ENCODE measurements at places on chromosomes 11 and 22.

- no peaks in the 10 kb centered on the region for H3K4me1 ChIP-seq
- H3K4me3 ChIP-seq: no peak overlapping the region
- no peaks in the 10 kb centered on the region for H3K36me3 ChIP-seq
- DNase-seq: peak; percentile 60
- H3K27ac ChIP-seq: no peak overlapping the region
Measured at GRCh38 chr22:35677460-35678187, 29.4 kb downstream of the APOL6 start.

DNA sequence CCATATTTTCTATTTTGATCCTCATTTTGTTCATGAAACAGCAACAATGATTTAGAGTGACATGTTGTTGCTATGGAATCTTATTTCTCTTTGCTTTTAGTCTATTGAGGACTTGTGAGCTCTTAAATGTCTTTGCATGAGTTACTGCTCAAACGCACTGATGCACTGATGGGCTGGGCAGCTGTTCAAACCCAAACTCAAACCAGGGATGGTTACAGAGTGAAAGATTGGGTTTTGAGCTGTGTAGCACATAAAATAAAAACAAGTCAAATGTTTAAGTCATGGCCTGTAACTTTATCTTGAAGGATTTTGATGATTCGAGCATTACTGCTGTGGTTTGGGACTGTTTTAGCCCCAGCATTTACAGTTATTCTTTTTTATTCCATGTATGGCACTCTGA is 20.1 kb upstream of the NCAM1 start:
- H3K4me1 ChIP-seq: no peaks in the 10 kb centered on the region
- no peak overlapping the region for H3K27ac ChIP-seq
- no peaks in the 10 kb centered on the region for H3K36me3 ChIP-seq

DNA sequence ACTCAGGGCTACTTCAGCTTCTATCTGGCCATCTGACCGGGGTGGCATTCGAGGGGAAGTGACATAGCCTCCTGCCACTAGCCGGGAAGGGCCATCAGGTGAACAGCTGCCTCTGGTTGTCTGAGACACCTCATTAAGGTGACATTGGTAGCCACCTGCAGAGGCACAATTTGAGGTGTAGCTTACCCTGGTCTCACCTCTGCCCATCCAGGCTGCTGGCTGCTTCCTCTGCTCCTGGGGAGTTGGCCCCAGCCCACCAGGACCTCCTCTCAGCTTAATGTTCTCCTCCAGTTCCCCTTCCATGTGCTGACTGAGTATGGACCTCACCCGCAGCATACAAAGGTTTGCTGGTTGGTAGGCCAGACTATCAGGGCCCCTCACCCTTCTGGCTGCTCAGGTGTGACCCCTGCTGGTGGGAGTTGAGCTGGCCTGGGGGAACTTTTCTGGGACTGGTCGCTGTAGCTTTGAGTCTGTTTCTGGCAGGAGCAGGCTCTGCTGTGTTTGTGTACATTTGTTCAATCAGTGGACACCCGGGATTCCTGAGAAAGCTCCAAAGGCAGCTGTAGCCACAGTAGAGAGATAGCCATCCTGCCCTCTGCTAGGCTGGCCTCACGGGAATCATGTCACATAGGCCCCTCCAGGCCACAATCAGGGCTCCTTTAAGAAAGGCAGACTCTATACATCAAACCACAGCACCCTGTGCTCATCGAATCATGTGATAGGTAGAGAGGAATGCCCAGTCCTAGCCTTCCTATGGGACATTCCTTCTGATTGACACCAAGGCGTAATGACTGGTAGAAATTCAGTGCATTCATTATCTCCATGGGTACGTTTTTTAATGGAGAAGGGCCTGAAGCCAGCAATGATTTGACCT is 295.1 kb upstream of the PLET1 start:
- no peaks in the 10 kb centered on the region for H3K27me3 ChIP-seq
- peak; percentile 60 for DNase-seq
- no peak overlapping the region for H3K27ac ChIP-seq
- H3K4me1 ChIP-seq: no peaks in the 10 kb centered on the region
- no peaks in the 10 kb centered on the region for H3K36me3 ChIP-seq
- no peak overlapping the region for H3K4me3 ChIP-seq

- H3K4me3 ChIP-seq: no peak overlapping the region
- DNase-seq: no peak
- no peaks in the 10 kb centered on the region for H3K4me1 ChIP-seq
- H3K27me3 ChIP-seq: no peaks in the 10 kb centered on the region
- no peaks in the 10 kb centered on the region for H3K36me3 ChIP-seq
Measured at GRCh38 chr22:37967637-37968451, 14.3 kb downstream of the POLR2F start.

GRCh38 chr11:39247570-39248137 is 2211.8 kb downstream of the LRRC4C start:
- no peaks in the 10 kb centered on the region for H3K36me3 ChIP-seq
- H3K4me3 ChIP-seq: no peak overlapping the region
- no peaks in the 10 kb centered on the region for H3K27me3 ChIP-seq
- H3K27ac ChIP-seq: no peak overlapping the region
- no peaks in the 10 kb centered on the region for H3K4me1 ChIP-seq
- DNase-seq: no peak

GRCh38 chr22:43731988-43732387 is 80.1 kb downstream of the EFCAB6 start:
- no peaks in the 10 kb centered on the region for H3K4me1 ChIP-seq
- DNase-seq: no peak
- H3K27me3 ChIP-seq: no peaks in the 10 kb centered on the region
- no peak overlapping the region for H3K27ac ChIP-seq
- H3K4me3 ChIP-seq: no peak overlapping the region

GRCh38 chr22:19018256-19018655 is 82.2 kb upstream of the PRODH start:
- H3K27me3 ChIP-seq: no peaks in the 10 kb centered on the region
- no peak for DNase-seq
- no peaks in the 10 kb centered on the region for H3K4me1 ChIP-seq
- H3K27ac ChIP-seq: no peak overlapping the region
- H3K36me3 ChIP-seq: no peaks in the 10 kb centered on the region
